ENCODE measurements at places on chromosomes 5 and 9.

GRCh38 chr9:119185298-119185697 lies 183.9 kb downstream of the BRINP1 start:
- no peak for DNase-seq

- no peak for DNase-seq
These were observed 33.9 kb downstream of the SH3TC2 start for GRCh38 chr5:149028984-149029383.

DNA sequence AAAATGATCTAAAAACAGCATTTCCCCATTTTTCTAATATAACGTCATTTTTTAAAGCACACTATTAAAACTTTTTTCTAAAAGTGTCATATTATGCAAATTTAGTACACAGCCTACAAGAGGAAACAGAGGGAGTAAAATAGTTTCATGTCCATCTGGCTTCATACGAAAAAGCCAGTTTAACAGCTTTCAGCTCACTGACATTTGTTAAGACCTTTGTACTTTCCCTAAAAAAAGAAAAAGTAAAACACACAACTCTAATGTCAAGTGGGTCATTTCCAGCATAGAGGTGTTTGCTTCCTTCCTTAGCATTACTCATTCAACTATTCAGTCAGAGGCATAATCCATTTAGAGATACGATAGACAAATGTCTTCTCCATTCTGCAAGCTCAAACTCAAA lies 49.4 kb downstream of the ABHD17B start:
- no peak for DNase-seq

GRCh38 chr9:74281674-74282073 lies 215.5 kb upstream of the RORB start:
- DNase-seq: no peak

- DNase-seq: no peak
These were observed 978 bp upstream of the UBE2B start for GRCh38 chr5:134370311-134370870.

GRCh38 chr5:113017881-113018635 lies 41.5 kb downstream of the DCP2 start:
- DNase-seq: no peak

- peak; percentile 41 for DNase-seq
These were observed 38.5 kb downstream of the ABITRAM start for GRCh38 chr9:108972626-108973209.

DNA sequence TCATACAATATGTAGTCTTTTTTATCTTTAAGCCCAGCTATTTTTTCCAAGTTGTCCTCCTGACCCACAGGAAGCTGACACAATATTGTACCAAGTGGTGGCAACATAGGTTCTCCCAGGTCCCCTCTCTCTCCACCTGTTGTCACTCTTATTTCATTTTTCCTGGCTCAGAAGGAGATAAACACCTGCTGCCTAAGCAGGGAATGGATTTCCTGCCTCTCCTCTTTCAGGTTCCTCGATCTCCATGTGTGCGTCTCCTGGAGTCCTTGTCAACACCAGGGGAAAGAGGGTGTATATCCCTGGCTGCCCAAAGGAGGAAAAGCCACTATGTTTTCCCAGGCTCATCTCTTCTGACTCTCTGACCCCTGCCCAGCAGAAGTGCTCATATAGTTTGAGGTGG lies 81.8 kb upstream of the KLF9 start:
- DNase-seq: no peak

DNA sequence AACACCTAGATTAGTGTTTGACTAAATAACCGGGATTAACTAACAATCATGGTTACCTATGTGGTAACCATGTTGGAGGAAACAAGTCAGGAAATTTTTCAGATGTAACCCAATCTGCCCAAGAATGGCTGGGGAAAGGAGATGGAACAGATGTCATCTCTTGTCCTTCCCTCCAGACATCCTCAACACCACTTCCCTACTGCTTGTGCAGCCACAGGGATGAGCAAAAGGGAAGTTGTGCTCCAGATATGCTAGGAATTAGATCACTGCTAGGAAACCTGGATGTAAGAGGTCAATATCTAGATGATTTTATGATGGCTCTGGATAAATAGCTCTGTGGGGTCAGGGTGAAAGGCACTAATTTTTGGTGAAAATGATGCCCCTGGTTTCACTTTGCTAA lies 61.3 kb upstream of the ELL2 start:
- no peak for DNase-seq

GRCh38 chr5:172439785-172440477 lies 14.4 kb downstream of the SH3PXD2B start:
- DNase-seq: no peak

GRCh38 chr5:119385136-119385535 lies 29.3 kb downstream of the TNFAIP8 start:
- no peak for DNase-seq

GRCh38 chr5:136115183-136115865 lies 17.3 kb upstream of the SMAD5 start:
- DNase-seq: no peak

DNA sequence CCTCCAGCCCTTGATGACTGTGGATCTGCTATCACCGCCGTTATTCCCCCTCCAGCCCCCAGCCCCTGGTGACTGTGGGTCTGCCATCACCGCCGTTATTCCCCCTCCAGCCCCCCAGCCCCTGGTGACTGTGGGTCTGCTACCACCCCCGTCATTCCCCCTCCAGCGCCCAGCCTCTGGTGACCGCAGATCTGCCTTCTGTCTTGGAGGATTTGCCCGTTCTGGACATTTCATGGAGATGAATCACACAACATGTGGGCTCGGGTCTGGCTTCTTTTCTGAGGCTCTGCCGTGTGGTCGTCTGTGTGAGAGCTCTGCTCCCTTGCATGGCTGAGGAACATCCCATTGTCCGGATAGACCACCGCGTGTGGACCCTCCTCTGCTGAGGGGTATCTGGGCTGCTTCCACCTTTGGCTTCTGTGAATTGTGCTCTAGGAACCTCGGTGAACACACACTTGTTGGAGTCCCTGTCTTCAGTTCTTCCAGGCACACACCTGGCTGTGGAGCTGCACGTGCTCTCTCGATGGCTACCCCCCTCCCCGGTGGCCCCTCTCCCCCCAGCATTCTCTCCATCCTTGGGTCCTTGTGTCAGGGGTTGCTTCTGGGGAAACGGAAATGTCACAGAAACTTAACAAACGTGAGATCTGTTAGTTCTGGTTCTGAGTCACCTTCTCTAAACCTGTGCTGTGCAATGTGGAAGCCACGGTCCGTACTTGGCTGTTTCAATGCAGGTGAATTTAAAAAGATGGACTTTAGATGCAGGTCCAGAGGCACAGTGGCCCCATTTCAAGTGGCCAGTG lies 105.3 kb upstream of the COL5A1 start:
- peak; percentile 81 for DNase-seq

DNA sequence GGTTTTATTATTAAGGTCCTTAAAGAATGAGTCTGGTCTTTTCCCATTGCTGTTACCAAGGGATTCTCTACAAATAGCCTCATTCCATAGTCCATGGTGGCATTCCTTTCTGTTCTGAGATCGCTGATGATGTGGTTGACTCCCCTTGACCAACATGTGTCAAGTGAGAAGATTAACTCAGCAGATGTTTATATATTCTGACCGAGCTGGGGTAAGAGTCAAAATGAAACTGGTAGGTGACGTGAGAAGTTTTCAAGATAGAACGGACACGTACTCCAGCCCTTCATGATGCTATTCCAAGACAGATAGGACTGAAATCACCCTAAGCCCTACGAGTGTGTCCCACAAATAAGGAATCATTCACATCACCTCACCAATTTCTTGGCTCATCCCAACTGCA lies 155.5 kb upstream of the WWC1 start:
- no peak for DNase-seq

DNA sequence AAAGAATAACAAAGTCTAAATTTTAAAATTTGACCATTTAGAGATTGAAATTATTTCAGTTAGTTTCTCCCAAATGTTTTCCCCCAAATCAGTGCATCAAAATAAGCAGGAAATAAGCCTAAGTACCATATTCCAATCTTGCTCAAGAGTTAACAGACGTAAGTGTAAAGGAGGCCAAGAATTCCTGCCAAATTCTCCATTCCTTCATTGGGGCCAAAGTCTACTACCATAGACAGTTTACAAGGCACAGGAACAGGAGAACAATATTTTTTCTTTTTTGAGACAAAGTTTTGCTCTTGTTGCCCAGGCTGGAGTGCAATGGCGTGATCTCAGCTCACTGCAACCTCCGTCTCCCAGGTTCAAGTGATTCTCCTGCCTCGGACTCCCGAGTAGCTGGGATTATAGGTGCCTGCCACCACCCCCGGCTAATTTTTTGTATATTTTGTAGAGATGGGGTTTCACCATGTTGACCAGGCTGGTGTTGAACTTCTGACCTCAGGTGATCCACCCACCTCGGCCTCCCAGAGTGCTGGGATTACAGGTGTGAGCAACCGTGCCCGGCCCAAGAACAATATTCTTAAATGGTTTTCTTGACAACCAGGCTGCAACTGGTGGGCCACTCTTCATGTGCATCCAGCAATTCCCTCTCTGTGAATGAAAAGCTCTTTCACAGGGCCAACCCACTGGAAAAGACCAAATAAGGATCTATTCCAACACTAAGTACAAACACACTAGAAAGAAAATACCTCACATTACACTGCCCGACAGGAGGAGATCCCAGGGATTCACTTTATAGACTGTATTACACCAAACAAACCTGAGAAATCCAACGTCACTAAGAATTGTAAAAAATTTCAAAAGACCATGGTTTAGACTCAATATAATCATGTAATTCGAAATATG lies 127.7 kb downstream of the MAPKAP1 start:
- DNase-seq: no peak

DNA sequence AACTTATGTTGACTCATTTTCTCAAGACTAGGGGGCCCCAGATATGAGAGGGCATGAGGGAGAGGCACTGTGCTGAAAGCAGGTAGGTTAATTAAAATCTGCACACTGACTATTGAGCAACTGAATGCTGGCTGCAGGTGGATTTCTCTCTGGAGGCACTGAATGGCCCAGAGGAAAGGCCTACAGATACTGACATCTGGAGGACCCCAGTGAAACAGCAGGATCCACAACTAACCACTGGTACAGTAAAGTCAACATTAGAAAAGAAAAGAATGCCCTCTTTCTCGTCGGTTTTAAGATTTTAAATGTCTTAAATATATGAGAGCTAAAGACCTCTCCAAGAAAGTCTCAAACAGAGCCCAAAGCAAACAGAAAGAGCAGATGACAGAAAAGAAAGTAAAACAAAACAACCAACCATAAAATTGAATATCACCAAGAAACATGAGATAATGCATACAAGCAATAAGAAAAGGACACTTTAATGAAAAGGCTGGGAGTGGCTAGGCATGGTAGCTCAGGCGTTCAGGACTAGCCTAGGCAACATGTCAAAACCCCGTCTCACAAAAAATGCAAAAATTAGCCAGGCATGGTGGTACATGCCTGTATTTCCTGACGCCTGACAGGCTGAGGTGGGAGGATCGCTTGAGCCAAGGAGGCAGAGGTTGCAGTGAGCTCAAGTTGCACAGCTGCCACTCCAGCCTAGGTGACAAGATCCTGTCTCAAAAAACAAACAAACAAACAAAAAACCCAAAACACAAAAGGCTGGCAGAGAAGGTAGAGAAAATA lies 43.3 kb downstream of the PUM3 start:
- DNase-seq: no peak

- DNase-seq: no peak
These were observed 16.6 kb downstream of the TENT2 start for GRCh38 chr5:79628811-79629210.

- DNase-seq: no peak
These were observed 128.7 kb downstream of the PALM2AKAP2 start for GRCh38 chr9:109908459-109909390.

DNA sequence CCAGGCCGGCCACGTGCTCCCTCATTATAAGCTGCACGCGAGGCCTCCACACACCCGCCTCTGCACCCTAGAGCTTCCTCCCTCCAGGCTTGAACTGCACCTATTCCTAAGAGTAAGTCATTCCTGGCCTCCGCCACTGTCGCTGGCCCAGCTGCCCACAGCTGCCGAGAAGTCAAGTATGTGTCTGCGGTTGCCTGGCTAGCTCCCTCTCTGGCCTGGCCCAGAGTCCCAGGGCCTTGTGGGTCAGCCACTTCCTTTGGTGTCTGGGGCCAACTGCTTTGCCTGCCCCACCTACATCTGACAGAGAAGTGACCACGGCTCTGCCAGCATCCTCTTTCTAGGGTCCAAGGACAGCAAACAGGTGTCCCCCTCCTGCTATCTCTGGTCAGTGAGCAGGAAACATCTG lies 18.3 kb downstream of the ABO start:
- no peak for DNase-seq

DNA sequence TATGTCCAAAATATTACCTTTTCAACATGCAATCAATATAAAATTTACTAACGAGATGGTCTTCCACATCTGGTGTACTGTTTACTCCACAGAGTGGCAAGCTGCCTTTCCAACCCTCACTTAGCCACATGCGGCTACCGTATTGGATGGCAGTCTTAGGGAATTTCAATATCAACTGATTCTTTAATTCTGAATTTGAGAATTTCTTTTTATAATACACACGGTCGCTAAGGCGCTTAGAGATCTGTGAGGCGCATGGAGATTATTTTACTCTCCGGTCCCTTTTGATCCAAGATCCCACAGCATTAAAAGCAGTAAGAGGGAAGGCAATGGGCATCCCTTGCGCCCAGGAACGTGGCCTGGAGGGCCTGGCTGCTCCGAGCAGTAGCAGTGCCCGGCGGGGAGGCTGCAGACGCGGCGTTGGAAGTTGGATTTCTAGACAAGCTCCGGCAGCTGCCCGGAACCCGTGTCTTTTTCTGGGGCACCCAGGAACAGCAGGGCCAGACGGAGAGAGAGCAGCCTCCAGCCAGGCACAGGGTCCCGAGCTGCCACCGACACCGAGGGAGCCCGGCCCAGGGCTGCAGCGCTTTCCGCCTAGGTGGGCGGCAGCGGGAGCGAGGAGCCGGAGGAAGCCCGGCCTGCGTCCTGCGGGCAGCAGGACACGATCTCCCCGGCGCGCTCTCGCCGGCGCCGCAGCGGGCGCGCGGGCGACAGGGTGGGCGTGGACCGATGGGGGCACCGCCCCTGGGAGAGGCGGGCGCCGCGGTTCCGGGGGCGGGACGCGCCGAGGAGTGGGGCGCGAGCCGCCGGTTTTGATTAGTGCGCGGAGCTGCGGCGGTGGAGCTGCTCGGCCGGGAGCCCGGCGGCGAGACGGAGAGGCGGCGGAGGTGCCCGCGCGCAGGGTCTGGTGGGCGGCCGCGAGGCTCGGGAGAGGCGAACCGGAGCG lies at the start of gene UGCG:
TSS of gene UGCG (plus strand) at position 819 of the 946 bp plus-strand sequence. CDS start 402 bp downstream, outside the sequence.
- DNase-seq: peak; percentile 62

DNA sequence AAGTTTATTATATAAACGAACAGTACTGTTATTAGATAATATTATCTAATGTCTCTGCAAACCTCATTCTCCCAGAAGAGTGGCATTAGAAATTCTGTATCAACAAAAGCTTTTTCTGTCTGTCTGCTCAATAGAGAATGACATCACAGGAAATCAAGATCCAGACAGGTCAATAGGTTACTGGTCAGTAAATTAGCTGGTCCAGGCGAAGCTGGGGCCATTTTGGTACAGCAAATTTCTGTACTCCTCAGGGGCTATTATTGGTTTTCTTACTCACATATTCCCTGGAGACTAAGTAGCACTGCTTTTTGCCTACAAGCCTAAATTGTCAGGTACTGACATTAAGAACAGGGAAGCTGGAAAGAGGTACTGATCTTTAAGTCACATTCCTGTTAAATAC lies 80.5 kb downstream of the PLPP1 start:
- DNase-seq: no peak

- no peak for DNase-seq
These were observed 84.5 kb upstream of the RAI14 start for GRCh38 chr5:34571677-34572041.

GRCh38 chr5:16855485-16855884 lies 80.6 kb downstream of the MYO10 start:
- no peak for DNase-seq

GRCh38 chr5:94161801-94162200 lies 420.4 kb upstream of the POU5F2 start:
- DNase-seq: no peak
